Sigmoid colon (tissue), 7 donors: ENCODE measurements at places on chromosomes 12 and 14. TPM values are rescaled to one million over a fixed set of nuclear protein-coding genes. Genes with fewer than 3 reads are reported as not detected.

The ZDHHC22 gene
- 0.49 TPM for total RNA-seq

DNA sequence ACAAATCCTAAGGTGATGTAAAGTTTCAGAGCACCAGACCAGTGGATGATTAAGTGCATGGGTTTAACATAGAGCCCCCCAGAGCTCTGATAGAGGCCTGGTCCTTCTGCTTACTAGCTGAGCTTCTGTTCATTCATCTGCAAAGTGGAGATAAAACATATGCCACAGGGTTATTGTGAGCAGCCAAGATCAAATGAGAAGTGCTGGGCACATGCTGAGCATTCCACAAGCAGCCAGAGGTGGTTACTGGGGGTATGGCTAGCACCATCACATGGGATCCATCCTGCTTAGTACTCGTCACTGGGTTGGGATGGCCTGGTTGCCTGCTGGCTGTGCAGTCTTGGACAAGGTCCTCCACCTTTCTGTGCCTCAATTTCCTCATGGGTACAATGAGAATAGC, 18.0 kb upstream of the SMUG1 start:
- no peak for DNase-seq
- H3K4me1 ChIP-seq = no peaks in the 10 kb centered on the region
- peaks cover 79% of the 10 kb centered on the region for H3K27me3 ChIP-seq
- H3K4me3 ChIP-seq = no peak overlapping the region

DNA sequence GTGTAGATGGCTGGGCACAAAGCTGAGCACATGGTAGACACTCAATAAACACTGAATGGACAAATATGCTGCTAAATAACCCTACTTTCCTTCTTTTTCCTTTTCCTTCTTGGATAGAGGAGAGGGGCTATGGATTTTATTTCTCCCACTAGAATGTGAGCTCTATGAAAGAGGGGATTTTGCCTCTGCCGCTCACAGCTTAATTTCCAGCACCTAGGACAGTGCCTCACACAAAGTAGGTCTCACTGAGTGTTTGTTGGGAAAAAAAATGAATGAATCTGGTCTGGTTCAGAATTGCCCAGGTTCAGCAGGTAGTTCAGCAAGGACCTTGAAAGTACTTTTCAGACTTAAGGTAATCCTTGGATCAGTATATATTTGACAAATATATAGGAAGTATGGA, 65.5 kb downstream of the WSCD2 start:
- H3K4me1 ChIP-seq = peaks cover 20% of the 10 kb centered on the region
- H3K36me3 ChIP-seq = no peaks in the 10 kb centered on the region
- no peaks in the 10 kb centered on the region for H3K27me3 ChIP-seq
- no peak overlapping the region for H3K4me3 ChIP-seq

GRCh38 chr12:107169200-107169599, 75.9 kb upstream of the CRY1 start:
- H3K4me3 ChIP-seq = no peak overlapping the region
- no peaks in the 10 kb centered on the region for H3K36me3 ChIP-seq
- no peaks in the 10 kb centered on the region for H3K4me1 ChIP-seq
- no peak for DNase-seq

The STYK1 gene
- total RNA-seq = 0.16 TPM

The SMOC1 gene
- total RNA-seq = 0.71 TPM

DNA sequence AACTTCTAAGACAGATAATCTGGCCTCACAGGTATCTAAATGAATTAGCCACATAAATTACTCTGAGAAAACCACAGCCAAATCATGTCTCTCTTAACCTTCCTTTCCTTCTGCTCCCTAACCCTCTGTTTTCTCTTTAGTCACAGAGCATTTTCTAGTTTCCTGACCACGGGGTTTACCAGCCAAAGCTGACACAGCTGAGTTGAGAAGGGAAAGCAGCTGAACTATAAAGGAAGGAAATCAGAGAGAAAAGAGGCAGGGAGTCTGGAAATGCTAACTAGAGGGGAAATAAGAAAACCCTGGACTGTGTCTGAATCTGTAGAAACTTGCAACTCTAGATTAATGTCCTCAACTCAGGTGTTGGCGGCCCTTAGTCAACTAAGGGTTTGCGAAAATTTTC, 24.4 kb downstream of the ANKS1B start:
- no peak overlapping the region for H3K27ac ChIP-seq
- DNase-seq = no peak
- no peaks in the 10 kb centered on the region for H3K27me3 ChIP-seq
- H3K4me3 ChIP-seq = no peak overlapping the region
- no peaks in the 10 kb centered on the region for H3K36me3 ChIP-seq

The SLC39A9 gene
- total RNA-seq = 47.4 TPM

DNA sequence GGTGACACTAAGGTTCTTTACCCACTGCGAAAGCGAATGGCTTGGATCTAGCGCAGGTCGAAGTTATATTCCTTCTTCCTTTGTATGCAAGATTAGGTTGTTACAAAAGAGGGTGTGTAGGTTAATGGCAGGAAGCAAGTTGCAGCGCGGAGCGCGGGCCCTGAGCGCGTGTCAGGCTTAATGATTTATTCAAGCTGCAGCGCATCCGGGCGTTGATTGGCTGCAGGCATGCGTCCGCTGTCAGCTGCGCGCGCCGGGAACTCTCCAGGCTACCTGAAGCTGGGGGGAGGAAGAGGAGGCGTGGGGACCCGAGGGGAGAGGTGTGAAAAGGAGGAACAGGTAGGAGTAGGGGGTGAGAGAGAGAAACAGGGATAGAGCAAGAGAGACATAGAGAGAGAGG, 7.4 kb downstream of the ASCL1 start:
- H3K4me1 ChIP-seq = peaks cover 8% of the 10 kb centered on the region
- no peak for DNase-seq
- H3K27ac ChIP-seq = no peak overlapping the region
- peaks cover 86% of the 10 kb centered on the region for H3K27me3 ChIP-seq
- H3K4me3 ChIP-seq = no peak overlapping the region
- H3K36me3 ChIP-seq = no peaks in the 10 kb centered on the region

DNA sequence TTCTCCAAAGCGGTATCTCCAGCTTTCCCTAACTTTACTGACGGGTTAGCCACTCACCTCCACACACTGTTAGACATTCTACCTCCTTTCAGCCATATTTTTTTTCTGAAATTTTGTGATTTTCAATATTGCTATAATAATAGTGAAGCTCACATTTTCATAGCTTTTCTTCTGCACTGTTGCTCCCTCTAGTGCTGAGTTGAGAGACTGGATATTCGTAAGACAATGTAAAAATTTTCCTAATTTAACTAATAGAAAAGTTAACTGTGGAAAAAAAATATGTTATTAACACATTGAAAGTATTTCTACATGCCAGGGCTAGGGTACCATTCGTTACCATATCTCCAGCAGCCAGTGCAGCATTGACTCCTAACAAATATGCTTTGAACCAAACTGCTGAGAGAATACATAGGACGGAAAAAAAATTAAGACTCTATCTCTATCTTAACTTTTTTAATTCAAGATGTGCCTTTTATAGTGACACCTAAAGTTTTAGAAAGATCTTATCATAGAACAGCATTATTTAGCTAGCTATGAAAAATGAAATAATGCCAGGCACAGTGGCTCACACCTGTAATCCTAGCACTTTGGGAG, 48.7 kb upstream of the ABCC9 start:
- no peak overlapping the region for H3K4me3 ChIP-seq
- no peaks in the 10 kb centered on the region for H3K36me3 ChIP-seq
- no peaks in the 10 kb centered on the region for H3K27me3 ChIP-seq
- no peaks in the 10 kb centered on the region for H3K4me1 ChIP-seq
- DNase-seq = no peak
- no peak overlapping the region for H3K27ac ChIP-seq

The KLRD1 gene
- 0.54 TPM for total RNA-seq

- no peaks in the 10 kb centered on the region for H3K36me3 ChIP-seq
- no peak overlapping the region for H3K27ac ChIP-seq
- no peak overlapping the region for H3K4me3 ChIP-seq
- no peaks in the 10 kb centered on the region for H3K27me3 ChIP-seq
- H3K4me1 ChIP-seq = no peaks in the 10 kb centered on the region
These were observed 36.4 kb upstream of the GARIN6 start for GRCh38 chr12:99611117-99611516.

DNA sequence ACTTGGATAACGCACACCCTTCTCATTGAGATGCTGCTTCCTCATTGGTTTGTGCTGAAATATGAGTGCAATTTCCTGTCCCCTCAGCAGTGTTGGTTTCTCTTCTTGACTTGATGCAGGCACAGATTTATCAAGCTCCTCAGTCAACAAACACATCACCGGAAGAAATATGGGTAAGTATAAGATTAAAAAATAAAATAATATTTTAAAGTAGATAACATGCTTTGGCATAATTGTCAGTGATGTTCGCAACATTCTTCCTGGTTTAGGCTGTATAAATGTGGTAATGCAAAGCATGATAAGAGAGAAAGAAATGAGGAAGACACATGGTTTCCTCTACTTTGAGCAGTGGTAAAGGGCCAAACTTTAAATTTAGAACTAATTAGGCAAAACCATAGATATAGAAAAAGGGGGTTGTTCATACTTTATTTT, at the start of gene GPR65:
Gene GPR65, plus strand, starts transcription at position 86 of the 432 bp plus-strand sequence. CDS start 5,713 bp downstream, outside the sequence.
- H3K4me3 ChIP-seq = no peak within 1 kb of the TSS
- H3K4me1 ChIP-seq = no peaks in the 10 kb centered on the region
- H3K27me3 ChIP-seq = no peaks in the 10 kb centered on the region
- no peak for DNase-seq
- peak within 1 kb of the TSS; percentile 37 for H3K27ac ChIP-seq

The MAP3K12 gene
- total RNA-seq = 18.5 TPM

- H3K36me3 ChIP-seq = no peaks in the 10 kb centered on the region
- no peak for DNase-seq
- H3K27me3 ChIP-seq = no peaks in the 10 kb centered on the region
- no peaks in the 10 kb centered on the region for H3K4me1 ChIP-seq
- H3K4me3 ChIP-seq = no peak overlapping the region
These were observed 13.0 kb upstream of the OR6J1 start for GRCh38 chr14:22656945-22657731.

The NFATC4 gene
- 29.6 TPM for total RNA-seq

The TAS2R7 gene
- not detected for total RNA-seq

DNA sequence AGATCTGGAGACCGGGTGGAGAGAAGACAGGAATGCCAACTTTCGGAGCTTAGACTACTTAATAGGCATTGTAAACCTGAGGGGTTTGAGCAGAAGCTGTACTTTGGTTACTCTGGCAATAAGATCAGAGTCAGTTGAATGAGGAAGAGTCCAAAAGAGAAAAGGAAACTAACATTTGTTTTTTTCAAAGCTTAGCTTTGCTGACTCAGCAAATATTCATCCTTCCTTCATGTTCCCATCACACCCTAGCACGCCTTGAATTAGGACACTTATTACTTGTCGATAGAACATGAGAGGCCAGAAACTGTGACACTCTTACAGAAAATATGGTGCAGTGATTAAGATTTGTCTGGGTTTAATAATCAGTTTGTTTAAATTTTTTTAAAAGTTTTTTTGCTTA, 266.9 kb upstream of the ATP2B1 start:
- H3K36me3 ChIP-seq = no peaks in the 10 kb centered on the region
- DNase-seq = no peak
- no peak overlapping the region for H3K4me3 ChIP-seq
- no peak overlapping the region for H3K27ac ChIP-seq
- H3K4me1 ChIP-seq = no peaks in the 10 kb centered on the region

The CKAP4 gene
- total RNA-seq = 23.5 TPM
